ENCODE measurements at places on chromosomes 12 and 14.

DNA sequence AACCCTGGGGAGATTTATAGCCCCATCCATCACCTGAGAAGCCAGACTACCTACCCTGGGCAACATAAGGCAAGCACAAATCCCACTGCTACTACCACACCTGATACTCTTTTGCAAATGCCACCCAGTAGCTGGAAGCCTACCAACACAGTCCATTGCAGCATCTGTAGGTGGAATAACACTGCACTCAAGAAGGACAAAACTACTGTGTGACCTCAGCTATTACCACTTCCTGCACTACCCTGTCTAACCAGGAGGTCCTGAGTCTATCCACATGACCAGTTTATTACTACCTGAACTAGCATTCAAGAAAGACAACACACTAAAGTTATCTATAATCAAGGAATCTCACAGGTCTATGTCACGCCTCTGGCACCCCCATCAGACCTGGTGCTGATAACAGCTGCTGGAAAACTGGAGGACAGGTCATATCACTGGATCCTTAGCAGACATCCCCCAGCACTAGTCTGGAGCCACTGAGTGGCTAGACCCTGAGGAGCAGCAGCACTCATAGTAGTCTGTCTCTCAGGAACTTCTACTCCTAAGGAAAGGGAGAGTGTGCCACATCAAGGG lies 2.9 kb upstream of the CLEC1A start:
- DNase-seq: no peak

DNA sequence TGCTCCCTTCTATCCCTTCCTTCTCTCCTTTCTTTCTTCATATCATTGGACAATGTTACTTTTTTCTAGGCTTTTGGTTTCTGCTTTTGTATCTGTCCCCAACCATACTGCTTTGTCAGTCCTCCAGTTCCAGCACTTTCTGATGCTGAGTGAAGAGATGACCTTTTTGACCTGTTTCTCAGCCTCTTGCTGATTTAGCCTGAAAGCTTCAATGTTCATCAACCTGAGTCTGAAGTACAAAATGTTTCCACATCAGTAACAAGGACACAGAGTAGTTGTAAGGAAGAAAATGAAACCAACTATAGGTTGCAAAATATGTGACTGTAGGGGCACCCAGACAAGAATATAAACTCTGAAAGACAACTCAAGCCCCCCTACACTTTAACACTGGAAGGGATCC lies 25.2 kb upstream of the AKAP6 start:
- no peak for DNase-seq

- no peak for DNase-seq
Observed at GRCh38 chr14:25756876-25757275, 706.9 kb upstream of the STXBP6 start.

- DNase-seq: no peak
Observed at GRCh38 chr12:42483521-42483790, 106.1 kb downstream of the PRICKLE1 start.

- DNase-seq: no peak
Observed at GRCh38 chr12:116165036-116165425, 112.5 kb downstream of the MED13L start.

DNA sequence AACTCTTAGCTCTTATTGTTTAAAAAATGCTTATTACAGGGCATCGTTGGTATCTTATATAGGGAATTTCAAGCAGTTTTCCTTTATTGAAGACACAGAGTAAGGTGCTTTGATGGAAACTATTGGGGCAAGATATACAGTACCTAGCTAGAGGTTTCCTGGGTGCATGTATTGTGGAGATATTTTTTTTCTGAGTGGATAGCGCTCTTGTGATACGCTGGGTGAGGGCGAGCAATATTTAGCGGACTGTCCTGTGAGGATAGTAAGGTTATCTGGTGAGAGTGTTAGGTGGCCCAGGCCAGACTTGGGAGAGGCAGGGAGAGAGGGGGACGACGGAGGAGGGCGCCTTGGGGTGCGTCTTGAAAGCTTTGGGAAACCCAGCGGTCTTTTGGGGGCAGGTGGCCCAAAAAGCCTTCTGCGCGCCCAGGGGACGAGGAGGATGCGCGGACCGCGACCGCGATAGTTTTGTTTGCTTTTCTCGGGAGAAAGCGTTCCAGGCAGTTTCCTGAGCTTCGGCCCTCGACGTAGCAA lies 596 bp upstream of the BICD1 start:
- no peak for DNase-seq

All from activated T-helper 1 cell treated with anti-CD3 and anti-CD28 coated beads, Interleukin-2, amount 50 U/mL, for 16 hours (primary cell).